Tibial nerve (tissue), 4 donors: ENCODE measurements at places on chromosomes 2 and 18. TPM values are rescaled to one million over a fixed set of nuclear protein-coding genes. Genes with fewer than 3 reads are reported as not detected.

DNA sequence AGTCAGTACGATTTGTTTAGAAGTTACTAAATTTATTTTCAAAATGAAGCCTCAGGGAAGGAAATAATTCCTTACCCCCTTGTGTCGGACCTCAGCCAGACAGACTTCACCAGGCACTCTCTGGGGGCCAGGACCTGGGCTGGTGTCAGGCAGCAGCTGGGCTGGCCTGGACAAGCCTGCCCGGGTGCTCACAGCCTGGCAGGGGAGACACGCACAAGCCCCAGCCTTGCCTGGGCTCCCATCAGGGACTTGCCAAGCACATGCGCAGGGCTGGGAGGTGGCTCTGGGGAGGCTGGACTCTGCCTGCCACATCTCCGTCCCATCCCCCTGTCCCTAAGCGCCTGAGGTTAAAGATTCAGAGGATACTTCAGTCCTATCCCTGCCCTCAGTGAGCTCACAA, 56.8 kb upstream of the HS6ST1 start:
- no peak overlapping the region for H3K4me3 ChIP-seq
- no peak overlapping the region for H3K27ac ChIP-seq
- no peaks in the 10 kb centered on the region for H3K27me3 ChIP-seq
- H3K4me1 ChIP-seq = no peaks in the 10 kb centered on the region
- no peaks in the 10 kb centered on the region for H3K36me3 ChIP-seq

DNA sequence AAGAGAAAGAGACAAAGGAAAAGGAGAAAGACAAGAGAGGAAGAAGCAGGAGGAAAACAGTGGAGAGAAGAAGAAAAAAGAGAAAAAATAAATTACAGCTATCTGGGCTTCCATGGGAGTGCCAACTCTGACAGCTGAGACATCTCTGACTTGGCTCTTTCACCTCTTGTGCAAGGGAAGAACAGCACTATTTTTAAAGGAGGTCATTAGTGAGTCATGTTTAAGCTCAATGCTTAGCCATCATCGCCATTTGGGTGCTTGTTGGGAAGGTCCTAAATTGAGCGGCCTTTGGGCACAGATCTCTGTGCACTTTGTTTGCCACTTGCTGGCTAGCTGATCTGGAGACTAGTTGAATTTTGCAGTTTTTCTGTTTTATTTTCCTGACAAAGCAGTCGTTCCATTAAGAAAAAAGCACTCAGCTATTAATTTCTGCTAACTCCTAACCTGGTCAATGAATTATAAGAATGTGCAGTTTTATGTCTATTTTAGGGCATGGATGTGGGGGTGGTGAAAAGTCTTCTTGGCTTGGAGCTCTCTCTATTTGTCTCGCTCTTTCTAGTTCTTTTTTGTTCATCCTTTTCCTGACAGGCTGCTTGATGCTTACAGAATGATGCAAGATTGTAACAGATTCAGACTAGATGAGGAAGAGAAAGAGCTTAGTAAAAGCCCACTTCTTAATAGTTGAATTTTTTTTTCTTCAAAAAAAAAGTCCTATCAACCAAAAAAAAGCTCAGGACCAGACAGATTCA, 231.5 kb downstream of the SLC8A1 start:
- H3K4me1 ChIP-seq = no peaks in the 10 kb centered on the region
- H3K27ac ChIP-seq = no peak overlapping the region
- DNase-seq = no peak
- no peak overlapping the region for H3K4me3 ChIP-seq
- no peaks in the 10 kb centered on the region for H3K36me3 ChIP-seq
- H3K27me3 ChIP-seq = no peaks in the 10 kb centered on the region

- H3K27me3 ChIP-seq = no peaks in the 10 kb centered on the region
- no peaks in the 10 kb centered on the region for H3K36me3 ChIP-seq
- no peak overlapping the region for H3K27ac ChIP-seq
- H3K4me3 ChIP-seq = no peak overlapping the region
- H3K4me1 ChIP-seq = no peaks in the 10 kb centered on the region
- DNase-seq = peak; percentile 16
Observed at GRCh38 chr2:75064691-75065396, 106.4 kb downstream of the POLE4 start.

DNA sequence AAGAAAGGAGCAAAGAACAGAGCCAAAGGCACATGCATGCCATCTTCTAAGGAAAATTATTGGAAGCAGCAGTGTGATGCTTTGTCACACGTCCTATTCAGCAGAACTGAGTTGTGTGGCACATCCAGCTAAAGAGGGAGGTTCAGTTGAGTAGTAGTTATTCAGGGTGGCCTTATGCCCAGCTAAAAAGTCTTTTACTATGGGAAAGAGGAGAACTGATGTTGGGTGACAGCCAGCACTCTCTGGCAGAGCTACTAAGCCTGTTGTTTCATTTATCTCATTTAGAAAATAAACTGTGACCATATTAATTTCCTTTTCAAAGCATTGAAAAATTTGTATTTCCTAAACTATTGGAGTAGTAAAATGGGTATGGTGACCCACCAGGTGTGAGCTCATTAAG, 18.5 kb downstream of the ITGA6 start:
- H3K27ac ChIP-seq = no peak overlapping the region
- H3K36me3 ChIP-seq = no peaks in the 10 kb centered on the region
- peaks cover 40% of the 10 kb centered on the region for H3K4me1 ChIP-seq
- H3K27me3 ChIP-seq = no peaks in the 10 kb centered on the region

NMUR1 gene
- 0.22 TPM for total RNA-seq

CRYGD gene
- total RNA-seq = not detected

NAT8 gene
- total RNA-seq = not detected
